Central memory CD8-positive, alpha-beta T cell (primary cell): ENCODE measurements at places on chromosomes 11 and 22.

- DNase-seq, result no peak
Measured at GRCh38 chr11:83642500-83642899, 356.3 kb upstream of the CCDC90B start.

DNA sequence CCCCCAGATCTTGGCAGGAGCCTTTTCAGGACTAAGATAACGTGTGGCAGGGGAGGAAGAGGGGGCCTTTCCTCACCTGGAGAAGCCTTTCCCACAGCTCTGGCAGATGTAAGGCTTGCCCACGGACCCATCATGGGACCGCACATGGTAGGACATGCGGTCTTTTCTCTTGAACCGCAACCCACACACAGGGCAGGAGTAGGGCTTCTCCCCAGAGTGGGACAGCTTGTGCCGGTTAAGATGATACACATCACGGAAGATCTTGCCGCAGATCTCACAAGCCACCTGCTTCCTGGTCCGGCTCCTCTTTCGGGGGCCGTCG is 1.9 kb downstream of the PATZ1 start:
- DNase-seq, result no peak

DNA sequence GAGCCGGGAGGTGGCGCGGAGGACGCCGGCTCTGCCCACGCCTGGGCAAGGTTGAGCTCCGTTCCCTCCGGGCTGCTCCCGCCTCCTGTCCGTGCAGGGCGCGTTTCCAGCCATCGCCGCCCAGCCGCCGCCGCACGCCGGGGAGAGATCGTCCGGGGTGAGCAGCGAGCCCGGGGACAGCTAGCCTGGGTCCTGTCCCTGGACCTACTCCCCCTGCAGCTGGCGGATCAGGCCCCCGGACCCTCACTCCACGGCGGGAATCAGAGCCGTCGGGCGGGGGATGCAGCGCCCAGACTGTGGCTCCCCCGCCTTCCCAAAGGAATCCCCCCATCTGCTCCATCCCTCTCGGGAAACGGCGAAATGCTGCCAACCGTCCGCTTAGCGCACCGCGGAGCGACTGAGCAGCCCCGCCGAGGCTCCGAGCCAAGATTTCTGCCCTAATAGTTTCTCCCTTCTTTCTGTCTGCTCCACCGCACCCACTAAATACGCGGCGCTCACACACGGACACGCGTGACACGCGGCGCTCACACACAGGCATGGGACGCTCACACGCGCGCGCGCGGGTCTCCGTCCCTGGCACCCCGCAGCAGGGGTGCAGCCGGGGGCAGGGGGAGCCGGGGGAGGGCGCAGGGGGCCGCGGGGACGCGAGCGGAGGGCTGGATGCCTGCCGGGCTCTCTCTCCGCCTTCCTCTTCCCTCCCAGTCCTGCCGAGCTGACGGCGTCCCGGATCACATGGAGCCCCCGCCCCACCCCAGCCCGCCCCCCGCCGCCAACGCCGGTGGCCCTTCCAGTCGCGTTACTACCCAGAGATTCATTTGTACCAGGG is at the start of gene KCNJ5:
TSS of gene KCNJ5 (plus strand) at position 814 of the 826 bp plus-strand sequence. CDS start 19,918 bp downstream, outside the sequence.
- no peak for DNase-seq

- no peak for DNase-seq
Measured at GRCh38 chr22:23501261-23501619, 78.8 kb downstream of the IGLL1 start.

- DNase-seq, result no peak
Measured at GRCh38 chr11:115903179-115903578, 399.0 kb upstream of the CADM1 start.

- DNase-seq, result no peak
Measured at GRCh38 chr11:48043991-48044512, 63.7 kb downstream of the PTPRJ start.

GRCh38 chr11:91813263-91813662 is 411.4 kb upstream of the FAT3 start:
- no peak for DNase-seq

- DNase-seq, result no peak
Measured at GRCh38 chr22:29352778-29353177, 35.6 kb downstream of the AP1B1 start.

GRCh38 chr11:47797633-47798032 is 30.5 kb upstream of the FNBP4 start:
- no peak for DNase-seq

DNA sequence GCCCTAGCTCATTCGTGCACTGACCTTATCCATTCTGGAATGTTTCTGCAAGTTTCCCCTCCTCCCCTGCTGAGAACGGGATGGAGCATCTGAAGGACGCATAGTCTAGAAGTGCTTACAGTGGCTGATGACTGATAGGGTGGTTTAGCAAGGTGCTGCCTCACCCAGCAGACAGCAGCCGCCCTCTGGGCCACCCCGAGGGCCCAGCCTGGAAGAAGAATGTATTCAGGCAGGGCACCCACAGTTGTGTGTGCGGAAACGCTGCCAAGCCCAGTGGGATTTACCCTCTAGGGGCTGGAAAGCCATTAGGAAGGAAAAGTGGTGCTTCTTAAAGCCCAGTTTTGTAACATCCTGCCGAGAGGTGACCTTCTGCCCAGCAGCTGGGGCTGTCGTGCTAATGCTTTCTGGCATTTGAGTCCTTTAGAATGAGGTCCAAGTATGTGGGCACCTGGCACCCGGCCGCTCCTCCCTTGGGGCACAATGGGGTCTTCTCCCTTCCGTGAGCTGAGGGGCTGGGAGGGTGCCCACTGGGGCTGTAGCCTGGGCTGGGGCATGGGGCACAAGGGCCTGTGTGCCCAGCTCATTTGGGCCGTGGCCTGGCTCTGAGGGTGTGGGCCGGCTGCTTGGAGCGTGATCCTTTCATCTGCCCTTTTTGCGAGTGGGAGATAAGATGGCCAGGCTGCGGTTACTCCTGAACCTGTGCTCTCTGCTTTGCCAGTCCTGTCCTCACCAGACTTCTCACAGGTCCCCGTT is 14.4 kb downstream of the FBLN1 start:
- DNase-seq, result no peak

- DNase-seq, result no peak
Measured at GRCh38 chr22:41288245-41288946, 2.4 kb upstream of the RANGAP1 start.

DNA sequence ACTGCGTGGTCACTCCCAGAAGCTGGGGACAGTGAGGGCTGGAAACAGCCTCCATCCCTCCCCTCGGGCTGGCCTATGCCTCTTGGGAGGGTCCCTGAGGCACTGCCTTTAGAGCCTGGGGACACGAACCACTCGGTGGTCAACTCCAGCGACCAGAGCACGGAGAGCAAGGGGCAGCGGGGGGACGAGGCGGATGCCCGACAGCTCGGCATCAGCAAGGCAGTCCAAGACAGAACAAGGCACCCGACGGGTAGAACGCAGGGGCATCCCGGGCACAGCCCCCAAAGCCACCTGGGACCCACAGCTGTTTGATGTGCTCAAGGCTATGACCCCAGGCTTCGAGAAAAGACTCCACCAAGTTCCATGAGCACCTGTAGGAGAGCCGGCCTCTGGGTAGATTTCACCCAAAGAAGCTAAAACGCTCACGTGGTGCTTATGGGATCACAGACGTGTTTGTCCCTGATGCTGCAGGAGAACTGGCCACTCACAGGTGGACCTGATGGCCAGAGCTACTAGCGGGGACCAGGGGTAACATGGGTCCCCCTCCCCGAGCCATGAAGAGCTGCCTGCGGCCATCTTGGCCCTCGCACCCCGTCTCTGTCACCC is 510 bp upstream of the LSP1 start:
- DNase-seq, result no peak

DNA sequence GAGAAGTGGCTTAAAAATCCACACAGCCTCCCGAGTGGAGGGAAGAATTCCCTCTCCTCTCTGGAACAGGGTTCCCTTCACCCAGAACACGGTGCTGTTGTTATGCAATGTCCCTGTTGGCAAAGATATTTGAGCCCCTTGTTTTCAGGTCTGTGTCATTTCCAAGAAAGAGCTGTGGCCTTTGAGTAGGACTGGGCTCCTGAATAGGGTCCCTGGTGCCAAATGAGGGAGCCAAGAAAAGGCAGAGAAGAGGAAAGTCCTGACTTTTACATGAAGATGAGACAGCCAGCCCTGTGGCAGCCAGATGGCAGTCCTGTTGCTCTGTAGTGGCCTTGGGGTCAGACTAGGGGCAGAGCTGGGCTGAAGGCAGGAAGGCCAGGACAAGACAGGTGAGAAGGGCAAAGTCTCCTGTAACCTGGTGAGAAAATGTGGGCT is 51.2 kb upstream of the ELF5 start:
- no peak for DNase-seq

DNA sequence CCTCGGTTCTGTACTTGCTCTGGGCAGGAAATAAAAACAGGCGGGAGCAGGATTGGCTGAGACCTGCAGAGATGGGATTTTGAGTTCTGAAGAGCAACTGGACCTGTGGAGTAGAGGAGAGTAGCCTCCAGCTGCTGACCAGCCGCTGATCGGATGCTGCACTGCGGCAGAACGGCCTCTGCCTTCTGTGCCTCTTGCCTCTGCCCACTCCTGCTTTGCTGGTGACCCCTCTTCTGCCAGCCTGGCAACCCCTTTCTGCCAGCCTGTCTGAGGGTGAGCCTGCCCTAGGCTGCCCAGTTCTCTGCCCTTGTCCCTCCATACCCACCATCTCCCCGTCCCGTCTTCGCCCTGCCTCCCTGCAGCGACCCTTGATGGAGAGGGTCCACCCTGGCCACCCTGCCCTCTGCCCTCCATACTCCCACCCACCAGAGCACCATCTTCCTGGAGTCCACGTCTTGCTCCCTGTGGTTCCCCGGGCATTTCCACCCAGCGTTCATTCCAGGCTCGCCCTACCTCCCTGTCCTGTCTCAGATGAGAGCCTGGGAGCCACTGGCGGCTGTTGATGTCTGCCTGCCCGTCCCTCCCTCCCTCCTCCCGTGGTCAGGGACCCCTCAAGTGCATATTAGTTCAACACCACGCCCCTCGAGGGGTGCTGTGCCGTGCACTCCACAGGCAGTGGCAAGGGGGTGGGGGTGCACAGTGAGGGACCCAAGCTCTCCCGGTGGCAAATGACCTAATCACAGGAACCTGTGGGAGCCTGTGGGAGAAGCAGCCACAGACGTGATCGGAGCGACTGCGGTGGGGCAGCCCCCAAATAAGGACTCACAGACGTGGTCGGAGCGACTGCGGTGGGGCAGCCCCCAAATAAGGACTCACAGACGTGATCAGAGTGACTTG is 863.3 kb downstream of the TBC1D22A start:
- DNase-seq, result no peak

- DNase-seq, result no peak
Measured at GRCh38 chr11:30666817-30667216, 80.7 kb upstream of the MPPED2 start.

- no peak for DNase-seq
Measured at GRCh38 chr11:119889728-119890280, 160.8 kb upstream of the NECTIN1 start.

DNA sequence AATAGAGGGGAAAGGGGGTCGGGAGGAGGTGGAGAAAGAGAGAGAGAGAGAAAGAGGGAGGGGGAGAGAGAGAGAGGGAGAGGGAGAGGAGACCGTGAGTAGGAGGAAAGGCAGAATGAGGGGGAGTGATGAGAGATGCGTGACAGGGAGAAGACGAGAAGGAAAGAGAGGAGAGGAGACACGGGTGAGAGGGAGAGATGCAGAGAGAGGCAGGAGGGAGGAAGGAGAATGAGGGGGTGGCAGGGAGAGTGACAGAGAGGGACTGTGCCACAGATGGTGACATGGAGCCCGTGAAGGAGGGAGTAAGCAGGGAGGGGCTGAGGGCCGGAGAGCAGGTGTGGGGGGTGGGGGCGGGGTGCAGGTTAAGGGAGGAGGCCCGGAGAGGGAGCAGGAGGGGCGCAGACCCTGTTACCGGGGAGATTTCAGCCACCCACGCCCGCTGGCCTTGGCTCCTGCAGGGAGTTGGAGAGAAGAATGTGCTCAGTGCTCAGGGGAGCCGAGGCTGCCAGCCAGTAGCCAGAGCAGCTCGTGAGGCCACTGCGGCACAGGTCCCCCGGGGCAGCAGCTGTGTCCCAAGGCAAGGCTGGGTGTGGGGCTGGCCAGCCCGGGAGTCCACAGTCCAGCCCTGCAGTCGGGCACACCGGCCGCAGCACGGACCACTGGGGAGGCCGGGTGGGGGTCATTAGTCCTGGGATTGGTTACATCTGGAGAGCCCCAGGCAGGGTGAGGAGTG is at the start of gene SSTR3:
TSS of gene SSTR3 (minus strand) at position 304 of the 733 bp plus-strand sequence. CDS start 4,674 bp downstream, outside the sequence.
- DNase-seq, result no peak

GRCh38 chr11:107385361-107385981 is 72.2 kb downstream of the CWF19L2 start:
- no peak for DNase-seq

DNA sequence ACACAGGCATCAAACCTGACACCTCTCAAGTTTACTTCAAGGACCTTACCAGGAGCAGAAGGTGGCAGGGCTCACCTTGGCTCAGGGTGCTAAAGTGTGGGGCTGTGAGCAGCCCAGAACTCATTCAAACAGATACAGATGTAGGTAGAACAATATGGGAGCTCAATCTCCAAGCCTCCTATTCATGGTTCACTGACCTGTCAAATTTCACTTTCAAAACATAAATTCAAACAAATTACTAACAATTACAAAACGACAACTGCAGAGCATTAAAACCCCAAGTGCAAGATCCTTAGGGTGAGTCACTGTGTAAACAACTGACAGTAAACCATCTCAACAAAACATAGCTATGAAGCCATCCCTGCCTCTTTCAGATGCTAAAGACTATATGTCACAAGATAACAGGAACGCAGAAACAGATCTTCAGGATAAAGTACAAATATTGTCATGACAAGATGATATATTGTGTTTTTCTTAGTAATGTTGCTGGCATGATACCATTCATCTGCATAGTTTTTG is 303.5 kb upstream of the ANO3 start:
- DNase-seq, result no peak
